ENCODE measurements at places on chromosomes 5 and 9.

- H3K27me3 ChIP-seq = peaks cover 33% of the 10 kb centered on the region
- peak overlapping the region; percentile 23 for H3K4me3 ChIP-seq
- peaks cover 9% of the 10 kb centered on the region for H3K4me1 ChIP-seq
- no peaks in the 10 kb centered on the region for H3K36me3 ChIP-seq
- DNase-seq = no peak
Measured at GRCh38 chr5:181170237-181170825, 22.9 kb downstream of the OR2V2 start.

DNA sequence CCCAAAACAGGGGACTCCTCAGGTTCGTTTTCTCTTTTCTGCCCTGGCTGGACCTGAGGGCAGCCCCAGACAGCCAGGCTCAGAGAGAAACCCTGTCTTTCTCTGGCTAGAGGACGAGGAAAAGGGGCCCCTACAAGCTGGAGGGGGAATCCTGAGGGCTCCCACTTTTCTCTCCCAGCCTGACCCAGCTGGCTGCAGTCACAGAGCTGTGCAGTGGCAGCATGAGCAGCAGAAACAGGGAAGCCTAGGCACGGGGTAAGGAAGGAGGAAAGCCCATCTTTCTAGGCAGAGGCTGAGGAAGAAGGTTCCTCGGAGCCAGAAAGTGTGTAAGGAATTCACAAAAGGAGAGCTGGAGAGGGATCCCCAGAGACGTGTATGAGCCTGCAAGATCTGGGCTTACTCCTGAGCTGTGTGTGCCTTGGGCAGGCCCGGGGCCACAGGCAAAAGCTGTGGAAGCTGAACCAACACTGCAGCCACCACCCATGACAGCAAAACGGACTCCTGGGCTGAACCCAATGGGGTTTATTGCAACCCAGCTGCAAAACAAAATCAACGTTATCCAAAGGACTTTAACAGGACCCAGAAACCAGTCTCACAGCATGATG is 16.2 kb downstream of the CAMSAP1 start:
- no peak overlapping the region for H3K27ac ChIP-seq
- H3K36me3 ChIP-seq = no peaks in the 10 kb centered on the region

DNA sequence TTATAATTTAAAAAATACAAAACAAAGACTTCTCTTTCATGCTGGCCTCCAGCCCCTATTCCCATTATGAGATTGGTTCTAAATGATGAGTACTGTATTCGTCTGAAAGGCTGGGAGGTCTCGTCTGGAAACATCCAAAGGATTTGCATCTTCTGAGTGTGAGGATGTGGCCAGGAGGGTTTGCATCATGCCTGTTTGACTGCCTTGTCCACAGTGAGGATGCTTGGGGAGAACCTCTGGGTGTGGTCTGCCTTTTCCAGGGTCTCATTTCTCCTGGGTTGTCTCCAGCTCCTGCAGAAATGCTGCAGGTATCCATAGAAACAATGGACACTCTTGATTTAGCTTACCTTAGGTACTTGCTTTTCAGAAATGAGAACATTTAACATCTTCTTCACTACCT is 26.4 kb upstream of the CXCL14 start:
- no peak overlapping the region for H3K27ac ChIP-seq
- peaks cover 3% of the 10 kb centered on the region for H3K27me3 ChIP-seq
- no peak for DNase-seq

GRCh38 chr5:135405082-135405481 is 6.1 kb upstream of the MACROH2A1 start:
- H3K4me3 ChIP-seq = no peak overlapping the region
- no peak for DNase-seq
- H3K4me1 ChIP-seq = no peaks in the 10 kb centered on the region
- H3K27me3 ChIP-seq = peaks cover 22% of the 10 kb centered on the region
- no peaks in the 10 kb centered on the region for H3K36me3 ChIP-seq
- H3K27ac ChIP-seq = no peak overlapping the region

DNA sequence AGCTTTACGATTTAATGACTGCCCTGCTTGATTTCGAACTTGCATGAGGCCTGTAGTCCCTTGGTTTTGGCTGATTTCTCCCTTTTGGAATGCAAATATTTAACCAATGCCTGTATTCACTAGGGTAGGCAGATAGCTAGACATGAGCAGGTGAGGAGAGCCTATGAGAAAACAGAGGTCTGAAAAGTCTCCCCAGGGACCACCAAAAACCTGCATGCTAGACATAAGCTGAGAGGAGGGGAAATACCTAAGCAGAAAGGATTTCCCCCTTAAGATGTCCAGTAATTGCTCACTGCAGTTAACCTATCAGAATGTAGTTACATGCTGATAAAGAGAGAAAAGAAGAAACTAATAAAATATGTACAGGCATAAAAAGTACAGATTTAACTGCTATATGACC is 667.4 kb upstream of the SEMA6A start:
- no peak overlapping the region for H3K4me3 ChIP-seq
- H3K4me1 ChIP-seq = no peaks in the 10 kb centered on the region
- no peak for DNase-seq
- no peaks in the 10 kb centered on the region for H3K36me3 ChIP-seq
- H3K27ac ChIP-seq = no peak overlapping the region

GRCh38 chr5:112279082-112279481 is 140.0 kb downstream of the EPB41L4A start:
- H3K27ac ChIP-seq = no peak overlapping the region
- no peak overlapping the region for H3K4me3 ChIP-seq
- H3K4me1 ChIP-seq = no peaks in the 10 kb centered on the region
- no peaks in the 10 kb centered on the region for H3K27me3 ChIP-seq
- H3K36me3 ChIP-seq = no peaks in the 10 kb centered on the region

GRCh38 chr5:139850423-139851016 is 54.9 kb downstream of the PSD2 start:
- no peaks in the 10 kb centered on the region for H3K4me1 ChIP-seq
- peaks cover 4% of the 10 kb centered on the region for H3K27me3 ChIP-seq
- DNase-seq = no peak

GRCh38 chr5:151569132-151570046 is 21.7 kb downstream of the FAT2 start:
- H3K4me1 ChIP-seq = no peaks in the 10 kb centered on the region
- H3K4me3 ChIP-seq = no peak overlapping the region
- no peak for DNase-seq
- H3K36me3 ChIP-seq = no peaks in the 10 kb centered on the region

GRCh38 chr5:2165203-2165602 is 282.5 kb upstream of the IRX4 start:
- H3K4me1 ChIP-seq = no peaks in the 10 kb centered on the region
- H3K4me3 ChIP-seq = no peak overlapping the region
- H3K36me3 ChIP-seq = no peaks in the 10 kb centered on the region
- DNase-seq = no peak

DNA sequence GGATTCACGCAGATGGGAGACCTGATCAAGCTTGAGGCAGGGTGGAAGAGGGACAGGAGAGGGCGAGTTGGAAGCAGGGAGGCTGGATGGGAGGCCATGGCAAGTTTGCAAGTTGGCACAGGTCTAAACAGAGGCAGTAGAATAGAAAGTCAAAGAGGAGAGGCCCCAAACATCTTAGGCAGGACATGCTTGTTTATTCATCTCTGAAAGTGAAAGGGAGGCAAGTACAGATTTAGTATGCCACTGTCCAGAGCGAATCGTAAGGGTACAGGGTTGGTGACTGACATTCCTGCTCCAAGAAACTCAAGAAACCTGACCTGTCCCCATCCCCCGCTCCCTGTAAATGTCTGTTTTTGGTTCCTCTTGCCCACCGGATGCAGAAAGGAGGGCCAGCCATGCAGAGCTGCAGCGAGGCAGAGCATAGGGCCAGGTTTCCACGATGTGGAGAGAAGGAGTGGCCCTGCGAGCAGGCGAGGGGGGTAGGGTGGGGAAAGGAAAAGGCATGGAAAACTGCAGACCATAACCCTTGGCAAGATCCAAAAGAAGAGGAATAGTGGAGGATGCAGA is 96.2 kb upstream of the BOD1 start:
- H3K27ac ChIP-seq = no peak overlapping the region
- no peaks in the 10 kb centered on the region for H3K36me3 ChIP-seq
- no peak overlapping the region for H3K4me3 ChIP-seq
- no peaks in the 10 kb centered on the region for H3K27me3 ChIP-seq
- no peak for DNase-seq

DNA sequence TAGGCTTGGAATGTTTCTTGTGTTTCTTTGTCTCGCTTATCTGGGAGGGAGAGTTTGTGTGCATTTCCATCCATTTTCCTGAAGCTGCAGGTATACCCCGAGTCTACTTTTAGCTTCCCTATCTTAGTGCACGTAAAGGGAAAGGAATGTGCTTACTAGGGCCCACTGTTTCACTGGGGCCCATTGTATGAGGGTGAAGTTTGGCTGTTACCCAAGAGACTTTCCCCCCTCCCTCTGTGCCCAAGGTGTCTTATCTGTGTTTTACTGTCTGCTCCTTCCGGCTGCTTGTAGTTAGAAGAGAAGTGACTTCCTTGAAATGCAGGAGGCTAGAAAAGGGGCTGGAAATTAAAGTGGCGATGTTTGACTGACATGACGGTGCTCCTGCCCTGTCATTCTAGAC is 12.1 kb upstream of the BTNL3 start:
- no peak overlapping the region for H3K27ac ChIP-seq
- H3K27me3 ChIP-seq = no peaks in the 10 kb centered on the region
- no peak for DNase-seq
- no peaks in the 10 kb centered on the region for H3K4me1 ChIP-seq
- no peak overlapping the region for H3K4me3 ChIP-seq

GRCh38 chr5:27392716-27393115 is 354.3 kb upstream of the CDH9 start:
- no peaks in the 10 kb centered on the region for H3K4me1 ChIP-seq
- H3K27ac ChIP-seq = no peak overlapping the region
- DNase-seq = no peak
- H3K36me3 ChIP-seq = no peaks in the 10 kb centered on the region
- H3K4me3 ChIP-seq = no peak overlapping the region

DNA sequence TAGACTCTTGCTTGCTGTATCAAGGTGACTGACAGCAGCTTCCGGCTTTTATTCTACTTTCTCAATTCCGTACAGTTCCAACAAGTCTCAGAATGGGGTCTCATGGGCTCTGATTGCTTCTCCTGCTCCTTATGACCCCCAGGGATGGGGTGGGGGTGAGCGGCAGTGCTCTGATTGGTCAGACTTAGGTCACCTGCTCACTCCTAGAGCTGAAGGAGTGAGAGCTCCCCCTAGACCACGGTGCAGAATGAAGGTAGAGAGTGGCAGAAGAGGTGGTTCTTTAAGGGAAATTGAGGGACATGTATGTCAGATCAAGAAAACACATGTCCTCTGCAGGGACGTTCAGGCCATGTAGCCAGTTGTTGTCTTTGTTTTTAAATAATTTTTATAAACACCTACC is 115.2 kb downstream of the C9orf152 start:
- H3K4me3 ChIP-seq = no peak overlapping the region
- no peak overlapping the region for H3K27ac ChIP-seq
- no peaks in the 10 kb centered on the region for H3K36me3 ChIP-seq
- DNase-seq = no peak
- H3K4me1 ChIP-seq = peaks cover 23% of the 10 kb centered on the region

DNA sequence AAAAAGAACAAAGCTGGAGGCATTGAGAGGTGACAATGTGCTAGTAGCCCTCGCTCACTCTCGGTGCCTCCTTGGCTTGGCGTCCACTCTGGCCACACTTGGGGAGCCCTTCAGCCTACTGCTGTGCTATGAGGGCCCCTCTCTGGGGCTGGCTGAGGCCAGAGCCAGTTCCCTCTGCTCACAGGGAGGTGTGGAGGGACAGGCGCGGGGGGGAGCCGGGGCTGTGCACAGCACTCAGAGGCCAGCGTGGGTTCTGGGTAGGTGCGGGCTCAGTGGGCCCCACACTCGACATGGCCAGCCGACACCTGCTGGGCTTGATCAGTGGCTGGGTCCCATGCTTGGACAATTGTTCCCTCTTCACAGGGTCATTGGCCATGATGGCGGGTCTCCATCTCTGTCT is 202.5 kb upstream of the GRAMD2B start:
- H3K4me3 ChIP-seq = no peak overlapping the region
- H3K4me1 ChIP-seq = no peaks in the 10 kb centered on the region
- H3K36me3 ChIP-seq = no peaks in the 10 kb centered on the region
- DNase-seq = no peak
- H3K27me3 ChIP-seq = no peaks in the 10 kb centered on the region

- no peaks in the 10 kb centered on the region for H3K4me1 ChIP-seq
- DNase-seq = no peak
- H3K27me3 ChIP-seq = no peaks in the 10 kb centered on the region
Measured at GRCh38 chr9:14417237-14417636, 103.3 kb upstream of the NFIB start.

DNA sequence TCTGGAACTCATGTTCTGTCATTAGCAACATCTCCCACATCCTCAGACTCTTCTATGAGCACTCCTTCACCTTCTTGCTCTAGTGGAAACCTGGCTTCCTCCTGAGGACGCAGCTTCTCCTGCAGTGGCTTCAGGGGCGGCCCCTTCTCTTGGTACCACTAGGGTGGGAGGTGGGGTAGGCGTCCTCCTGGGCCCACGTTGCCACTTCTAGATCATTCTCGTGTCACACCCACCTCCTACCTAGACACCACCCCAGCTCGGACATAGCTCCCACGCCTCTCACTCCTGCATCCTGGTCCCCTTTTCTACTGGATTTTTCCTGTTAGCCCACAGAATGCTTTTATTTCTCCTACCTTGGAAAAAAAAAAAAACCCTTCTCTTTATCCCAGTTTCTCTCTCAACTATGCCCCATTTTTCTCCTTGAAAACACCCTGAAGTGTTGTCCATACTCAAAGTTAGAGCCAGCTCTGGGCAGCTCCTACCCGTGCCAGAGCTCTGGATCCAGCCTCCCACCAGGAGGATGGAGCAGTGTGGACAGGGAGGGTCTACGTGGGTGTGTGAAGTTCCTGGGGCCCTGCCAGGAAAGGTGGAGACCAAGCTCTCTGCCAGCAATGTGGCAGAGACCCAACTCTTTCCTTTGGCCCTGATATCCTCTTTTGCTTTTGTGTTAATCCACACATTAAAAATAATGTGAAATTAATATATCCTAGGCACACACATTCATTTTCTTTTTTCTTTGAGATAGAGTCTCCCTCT is 179.2 kb downstream of the HSPA4 start:
- no peak overlapping the region for H3K27ac ChIP-seq
- no peak overlapping the region for H3K4me3 ChIP-seq
- no peaks in the 10 kb centered on the region for H3K36me3 ChIP-seq
- H3K27me3 ChIP-seq = no peaks in the 10 kb centered on the region
- peaks cover 7% of the 10 kb centered on the region for H3K4me1 ChIP-seq

DNA sequence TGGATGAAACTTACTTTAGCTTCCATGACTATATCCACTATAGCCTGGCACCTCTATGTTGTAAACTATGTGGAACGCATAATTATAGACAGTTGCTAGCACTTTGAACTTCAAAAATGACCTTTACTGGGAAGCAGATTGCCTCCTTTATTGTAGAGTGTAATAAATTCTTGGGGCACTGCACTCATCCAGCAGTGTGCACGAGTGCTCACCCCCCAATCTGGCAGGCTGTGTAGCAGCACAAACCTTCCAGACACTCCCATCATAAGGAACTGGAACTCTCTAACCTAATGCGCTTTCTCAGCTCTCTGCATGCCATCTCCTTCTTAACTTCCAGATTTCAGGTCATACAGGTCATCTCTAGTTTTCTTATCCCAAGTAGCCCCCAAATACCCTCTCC is 1.5 kb upstream of the PDE6A start:
- H3K36me3 ChIP-seq = no peaks in the 10 kb centered on the region
- no peak overlapping the region for H3K27ac ChIP-seq
- no peaks in the 10 kb centered on the region for H3K27me3 ChIP-seq
- H3K4me3 ChIP-seq = no peak overlapping the region
- H3K4me1 ChIP-seq = no peaks in the 10 kb centered on the region
- no peak for DNase-seq

Measured in endothelial cell of umbilical vein (primary cell).